ENCODE measurements at places on chromosomes 3 and 15.

- DNase-seq = no peak
Observed at GRCh38 chr3:190307164-190307545, 15.1 kb downstream of the CLDN1 start.

GRCh38 chr3:189605717-189606116 is 25.5 kb upstream of the TP63 start:
- no peak for DNase-seq

GRCh38 chr15:39468331-39468730 is 112.5 kb upstream of the THBS1 start:
- no peak for DNase-seq

DNA sequence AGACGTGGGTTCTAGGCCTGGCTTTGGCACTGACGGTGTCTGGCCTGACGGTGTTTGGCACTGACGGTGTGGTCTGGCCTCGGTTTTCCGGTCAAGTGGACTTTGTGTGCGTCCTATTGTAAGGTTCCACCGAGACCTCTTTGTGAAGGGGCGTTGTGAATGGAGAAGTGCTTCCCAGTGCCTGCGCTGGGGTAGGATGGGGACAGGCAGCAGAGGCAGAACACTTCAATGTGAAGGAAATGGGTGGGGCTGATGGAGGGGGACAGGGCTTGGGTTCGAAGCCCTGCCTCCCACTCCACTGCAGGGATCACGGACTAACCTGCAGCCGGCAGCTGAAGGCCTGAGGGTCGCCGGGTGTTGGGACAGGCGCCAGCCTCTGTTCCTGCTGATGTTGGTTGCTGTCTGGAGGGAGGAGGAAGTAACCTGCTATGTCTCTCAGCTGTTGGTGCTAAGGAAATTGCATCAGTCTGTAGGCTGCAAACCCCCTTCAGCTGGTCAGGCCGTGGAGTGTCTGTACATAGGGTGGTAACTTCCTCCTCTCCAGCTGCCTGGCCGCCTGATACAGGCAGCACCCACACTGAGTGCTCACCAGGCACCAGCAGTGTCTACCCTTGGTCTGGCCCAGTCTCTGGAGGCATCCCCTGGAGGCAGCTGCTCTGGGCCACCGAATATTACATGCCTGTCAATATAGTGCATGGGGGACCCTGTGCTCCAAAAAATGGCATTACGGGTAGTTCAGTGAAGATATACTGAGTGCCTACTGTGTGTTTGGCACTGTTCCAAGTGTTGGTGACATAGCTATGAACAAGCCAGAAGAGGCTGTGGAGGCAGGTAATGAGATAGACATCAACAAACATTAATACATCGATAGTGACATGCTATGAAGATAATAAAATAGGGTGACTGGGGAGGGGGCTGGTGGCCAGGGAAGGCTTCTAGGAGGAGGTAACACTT is 1.1 kb downstream of the TM6SF1 start:
- DNase-seq = no peak

DNA sequence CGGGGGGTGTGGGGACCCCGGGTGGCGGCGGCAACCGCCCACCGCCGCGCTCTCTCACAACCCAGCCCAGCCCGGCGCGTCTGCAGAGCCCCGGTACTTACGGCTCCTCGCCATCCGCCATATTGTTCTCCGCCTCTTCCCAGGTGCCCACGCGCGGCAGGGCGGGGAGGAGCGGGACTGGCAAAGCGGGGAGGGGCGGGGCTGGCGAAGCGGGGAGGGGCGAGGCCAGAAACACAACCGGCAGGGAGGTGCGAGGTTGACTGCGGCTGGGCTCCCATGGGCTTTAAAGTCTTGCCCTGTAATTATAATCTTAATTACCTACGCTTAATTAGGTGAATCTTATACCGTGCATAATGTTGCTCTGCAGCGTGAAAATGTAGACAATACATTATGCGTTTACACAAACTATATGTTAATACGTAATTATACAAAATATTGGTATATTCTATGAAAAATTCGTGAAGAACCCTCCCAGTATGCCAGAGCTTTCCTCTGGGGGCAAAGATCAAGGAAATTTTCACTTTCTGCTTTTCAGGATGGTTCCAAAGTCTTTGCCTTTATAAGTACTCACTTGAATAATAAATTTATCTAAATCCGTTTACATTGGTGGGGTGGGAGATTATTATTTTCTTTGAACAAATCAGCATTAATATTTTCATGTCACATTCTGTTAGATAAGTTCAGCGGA is at the start of gene UBA3:
Gene UBA3, minus strand, starts transcription at position 133 of the 688 bp plus-strand sequence. Its CDS starts 12 bp downstream, at position 121.
- DNase-seq = peak; percentile 85

DNA sequence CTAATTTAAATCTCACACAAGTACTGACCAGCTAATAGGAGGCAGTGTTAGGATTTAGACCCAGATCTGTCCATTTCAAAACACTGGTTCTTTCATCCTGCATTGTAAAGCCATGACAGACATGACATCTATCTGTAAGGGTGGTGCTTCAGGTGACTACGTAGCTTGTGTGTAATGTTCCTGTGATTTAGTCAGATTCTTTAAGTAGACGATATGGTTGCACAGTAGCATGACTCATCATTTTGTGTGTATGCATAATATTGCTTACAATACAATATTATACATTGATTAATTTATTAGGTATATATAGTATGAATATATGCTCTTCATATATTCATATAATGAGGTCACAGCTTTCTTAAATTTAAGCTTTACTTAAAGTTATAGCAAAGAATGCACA is 628.5 kb downstream of the GRM7 start:
- DNase-seq = no peak

- no peak for DNase-seq
Observed at GRCh38 chr3:195856410-195857084, 44.8 kb upstream of the MUC4 start.

DNA sequence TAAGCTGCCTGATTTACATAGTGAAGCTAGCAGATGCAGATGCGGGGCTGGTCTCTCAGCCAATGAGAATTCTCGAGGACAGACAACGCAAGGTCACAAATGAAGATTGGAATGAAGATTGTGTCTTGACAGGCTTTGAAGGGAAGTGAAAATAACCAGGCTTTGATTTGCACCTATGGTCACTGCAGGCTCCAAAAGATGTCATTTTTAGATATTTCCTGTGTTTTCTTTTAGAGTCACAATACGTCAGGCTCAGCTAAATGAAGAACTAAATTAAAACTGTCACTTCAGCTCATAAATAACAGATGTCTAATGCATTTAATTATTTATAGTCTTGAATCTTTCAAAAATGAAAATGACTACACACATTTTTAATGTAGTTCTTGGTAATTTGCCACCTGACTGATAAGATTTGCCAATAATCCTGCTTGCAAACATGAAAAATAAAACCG is 99.5 kb downstream of the SQOR start:
- no peak for DNase-seq

- DNase-seq = no peak
Observed at GRCh38 chr15:98541519-98541918, 106.8 kb upstream of the IGF1R start.

DNA sequence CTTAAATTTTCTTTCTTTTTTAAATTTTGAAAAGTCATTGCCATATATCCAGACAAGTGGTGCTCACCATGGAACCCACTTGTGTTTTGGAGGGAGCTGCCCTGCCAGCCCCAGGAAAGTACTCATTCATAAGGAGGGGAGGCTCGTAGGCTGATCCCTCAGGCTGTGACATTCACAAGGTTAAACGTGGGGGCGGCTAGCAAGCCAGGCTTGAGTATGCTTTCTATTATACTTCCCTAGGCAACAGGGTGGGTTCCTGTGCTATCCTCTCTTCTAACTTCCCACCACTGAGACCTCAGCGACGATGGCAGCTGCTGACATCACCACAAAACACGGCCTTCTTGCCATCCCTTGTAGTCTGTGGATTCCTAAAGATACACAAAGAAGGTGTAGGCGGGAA is 160.5 kb upstream of the C2CD4B start:
- DNase-seq = no peak

DNA sequence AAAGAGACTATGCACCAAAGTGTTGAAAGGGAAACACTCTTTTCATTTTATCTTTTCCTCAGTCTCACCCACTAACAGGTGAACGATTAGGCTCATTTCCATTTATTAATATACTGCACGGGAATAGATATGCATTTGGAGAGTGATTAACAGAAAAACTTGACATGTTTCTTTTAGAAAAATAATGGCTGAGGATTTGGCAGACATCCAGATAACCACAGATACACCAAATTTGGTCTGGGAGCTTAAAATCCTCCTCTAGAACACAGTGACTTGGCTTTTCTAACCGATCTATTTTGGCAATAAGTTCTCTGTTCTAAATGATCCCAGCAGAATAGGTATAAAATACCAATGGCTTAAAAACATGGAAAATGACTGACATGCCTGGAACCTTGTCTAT is 459.3 kb upstream of the SGO1 start:
- DNase-seq = no peak

DNA sequence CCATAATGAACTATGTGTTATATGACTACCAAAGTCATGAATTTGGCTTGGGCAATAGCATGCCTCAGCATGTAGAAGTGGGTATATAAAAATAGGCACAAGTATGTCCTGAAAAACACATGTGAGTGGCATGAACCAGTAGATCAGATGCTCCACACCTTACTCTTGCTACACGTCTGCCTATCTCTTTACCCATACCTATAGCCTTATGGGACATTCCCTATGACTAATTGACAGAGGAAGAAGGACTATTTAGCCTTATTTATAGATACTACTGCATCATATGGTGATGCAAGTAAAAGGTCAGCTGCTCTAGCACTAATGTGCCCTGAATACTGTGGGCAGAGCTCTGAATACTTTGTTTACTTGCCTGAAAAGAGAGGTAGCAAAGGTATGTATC is 81.0 kb upstream of the ZPLD1 start:
- no peak for DNase-seq

DNA sequence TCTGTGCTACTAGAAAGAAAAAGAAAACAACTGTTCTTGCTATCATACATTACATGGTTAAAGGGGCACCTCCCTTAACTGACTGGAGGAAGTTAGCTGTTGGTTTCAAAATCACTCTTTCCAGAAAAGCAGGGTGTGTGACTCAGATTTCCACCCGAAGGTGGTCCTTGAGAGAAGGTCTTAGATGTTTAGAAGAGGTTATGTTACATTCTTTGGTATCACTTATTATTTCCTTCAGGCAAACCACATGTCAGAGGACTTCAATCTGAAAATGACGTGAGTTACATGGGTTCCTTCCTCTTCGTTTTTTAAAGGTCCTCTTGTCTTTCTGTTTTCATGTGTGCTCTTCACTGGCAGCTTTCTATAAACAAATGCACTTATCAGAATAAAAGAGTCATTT is 307.9 kb upstream of the CBLB start:
- DNase-seq = peak; percentile 20

DNA sequence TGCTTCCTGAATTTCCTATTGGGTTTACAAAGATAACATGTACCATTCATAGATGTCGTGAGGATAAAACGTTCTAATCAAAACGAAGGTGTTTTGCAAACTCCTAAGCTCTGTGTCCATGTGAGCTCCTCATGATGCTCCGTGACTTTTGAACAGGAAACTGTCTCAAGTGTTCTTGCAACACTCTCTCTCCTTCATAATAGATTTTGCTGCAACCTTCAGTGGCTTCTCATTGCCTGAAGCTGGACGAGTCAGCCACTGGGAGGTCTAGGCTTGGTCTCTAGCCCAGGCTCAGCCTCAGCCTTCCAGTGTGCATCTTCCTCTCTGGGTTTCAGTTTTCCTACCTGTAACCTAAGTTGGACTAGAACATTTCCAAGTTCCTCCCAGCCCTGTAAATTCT is 18.7 kb upstream of the BCL2A1 start:
- no peak for DNase-seq

GRCh38 chr3:67414740-67415139 is 239.7 kb downstream of the SUCLG2 start:
- no peak for DNase-seq

- no peak for DNase-seq
Observed at GRCh38 chr3:55597641-55598040, 110.5 kb upstream of the WNT5A start.

GRCh38 chr3:49030321-49030720 is 1.1 kb upstream of the IMPDH2 start:
- DNase-seq = no peak

DNA sequence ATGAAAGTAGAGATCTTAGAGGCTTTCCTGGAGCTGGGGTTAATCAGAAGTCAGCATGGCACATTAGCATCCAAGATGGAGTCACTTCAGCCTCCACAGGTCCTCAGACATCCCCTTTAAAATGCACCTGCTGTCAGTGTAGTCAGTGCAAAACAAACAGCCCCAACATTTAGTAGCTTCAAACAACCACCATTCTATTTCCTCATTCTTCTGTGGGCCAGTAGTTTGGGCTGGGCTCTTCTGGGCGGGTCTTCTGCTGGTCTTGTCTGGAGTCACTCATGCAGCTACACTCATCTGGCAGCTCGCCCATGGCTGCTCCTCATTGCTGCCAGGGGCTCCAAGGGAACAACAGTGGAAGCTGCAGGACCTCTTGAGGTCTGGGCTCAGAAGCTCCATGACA is 99.9 kb downstream of the TLE3 start:
- DNase-seq = no peak

- no peak for DNase-seq
Observed at GRCh38 chr15:66894986-66895780, 170.2 kb upstream of the SMAD3 start.

DNA sequence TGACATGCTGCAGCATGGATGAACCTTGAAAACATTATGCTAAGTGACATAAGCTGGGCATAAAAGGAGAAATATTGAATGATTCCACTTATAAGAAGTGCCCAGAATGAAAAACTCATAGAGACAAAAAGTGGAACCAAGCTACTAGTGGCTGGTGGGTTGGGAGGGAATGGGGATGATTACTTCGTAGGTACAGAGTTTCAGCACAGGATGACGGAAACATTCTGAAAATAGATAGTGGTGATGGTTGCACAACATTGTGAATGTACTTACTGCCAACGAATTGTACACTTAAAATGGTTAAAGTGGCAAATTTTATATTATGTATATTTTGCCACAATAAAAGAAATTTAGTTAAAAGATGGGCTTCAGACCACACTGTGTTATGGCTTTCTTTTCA is 93.6 kb downstream of the RPLP1 start:
- DNase-seq = no peak

- DNase-seq = no peak
Observed at GRCh38 chr3:4680871-4681300, 187.7 kb downstream of the ITPR1 start.

DNA sequence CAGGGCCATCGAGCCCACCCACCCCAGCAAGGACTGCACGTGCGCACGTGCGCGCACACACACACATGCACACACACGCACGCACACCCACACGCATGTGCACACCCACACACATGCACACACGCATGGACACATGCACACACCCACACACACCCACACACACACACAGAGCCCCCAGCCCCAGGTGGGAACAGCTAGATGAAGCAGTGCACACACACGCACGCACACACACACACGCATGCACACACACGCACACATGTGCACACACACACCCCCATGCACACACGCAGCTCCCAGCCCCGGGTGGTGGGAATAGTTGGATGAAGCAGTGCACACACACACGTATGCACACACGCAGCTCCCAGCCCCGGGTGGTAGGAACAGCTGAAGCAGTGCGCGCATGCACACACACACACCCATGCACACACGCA is 158.6 kb downstream of the XXYLT1 start:
- no peak for DNase-seq

All from stimulated activated CD8-positive, alpha-beta memory T cell treated with anti-CD3 and anti-CD28 coated beads, Interleukin-4, amount 100 ng/mL, for 1 hour (primary cell).